ENCODE measurements at places on chromosomes 3 and 15. TPM values are rescaled to one million over a fixed set of nuclear protein-coding genes. Genes with fewer than 3 reads are reported as not detected.
A peak's percentile ranks its signal among the peaks of the same experiment; 100 is the strongest.

DNA sequence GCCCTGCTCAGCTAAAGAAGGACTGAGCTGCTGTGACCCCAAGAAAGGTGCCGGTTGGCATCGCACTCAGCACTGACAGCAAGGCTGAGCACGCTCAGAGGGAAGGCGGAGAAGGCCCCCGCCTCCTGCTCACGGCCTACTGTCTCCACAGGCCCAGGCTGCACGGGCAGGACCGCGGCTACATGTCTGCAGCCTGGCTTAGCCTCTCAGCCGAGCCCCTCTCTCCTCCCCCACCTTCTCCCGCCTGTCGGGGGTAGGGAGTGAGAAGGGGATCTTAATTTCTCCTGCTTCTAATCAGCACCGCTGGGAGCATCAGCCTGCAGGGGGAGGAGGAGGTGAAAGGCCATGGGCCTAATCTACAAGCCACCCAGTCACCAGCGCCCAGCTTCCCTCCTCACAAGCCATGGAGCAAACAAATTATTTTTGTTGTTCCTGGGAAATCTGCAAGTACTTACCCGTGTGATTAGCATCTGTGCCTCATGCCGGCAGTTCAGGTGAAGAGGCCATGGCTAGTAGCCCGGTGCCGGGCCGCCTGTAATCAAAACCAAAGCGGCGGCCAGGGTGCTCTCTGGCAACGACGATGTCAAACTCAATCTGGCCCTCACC lies 68.1 kb downstream of the EPHB3 start:
- no peak overlapping the region for H3K27ac ChIP-seq
- H3K36me3 ChIP-seq: peaks cover 4% of the 10 kb centered on the region
- H3K4me3 ChIP-seq: no peak overlapping the region
- peaks cover 14% of the 10 kb centered on the region for H3K4me1 ChIP-seq
- no peak for DNase-seq

- peak overlapping the region; percentile 99 for H3K27ac ChIP-seq
- no peaks in the 10 kb centered on the region for H3K27me3 ChIP-seq
- peaks cover 53% of the 10 kb centered on the region for H3K4me1 ChIP-seq
- H3K36me3 ChIP-seq: no peaks in the 10 kb centered on the region
- DNase-seq: no peak
- no peak overlapping the region for H3K4me3 ChIP-seq
These were observed 112.7 kb downstream of the KLF13 start for GRCh38 chr15:31439328-31439727.

GRCh38 chr3:125280668-125281361 lies 68.3 kb upstream of the SLC12A8 start:
- peaks cover 11% of the 10 kb centered on the region for H3K36me3 ChIP-seq
- H3K27me3 ChIP-seq: no peaks in the 10 kb centered on the region
- peaks cover 11% of the 10 kb centered on the region for H3K4me1 ChIP-seq
- no peak overlapping the region for H3K4me3 ChIP-seq
- DNase-seq: no peak

BNC1 gene
- not detected for total RNA-seq

- H3K36me3 ChIP-seq: peaks cover 7% of the 10 kb centered on the region
- peak; percentile 62 for DNase-seq
- H3K27me3 ChIP-seq: peaks cover 41% of the 10 kb centered on the region
- peaks cover 6% of the 10 kb centered on the region for H3K4me1 ChIP-seq
- peak overlapping the region; percentile 69 for H3K4me3 ChIP-seq
These were observed 88.3 kb downstream of the TMEM266 start for GRCh38 chr15:76147906-76148570.

DNA sequence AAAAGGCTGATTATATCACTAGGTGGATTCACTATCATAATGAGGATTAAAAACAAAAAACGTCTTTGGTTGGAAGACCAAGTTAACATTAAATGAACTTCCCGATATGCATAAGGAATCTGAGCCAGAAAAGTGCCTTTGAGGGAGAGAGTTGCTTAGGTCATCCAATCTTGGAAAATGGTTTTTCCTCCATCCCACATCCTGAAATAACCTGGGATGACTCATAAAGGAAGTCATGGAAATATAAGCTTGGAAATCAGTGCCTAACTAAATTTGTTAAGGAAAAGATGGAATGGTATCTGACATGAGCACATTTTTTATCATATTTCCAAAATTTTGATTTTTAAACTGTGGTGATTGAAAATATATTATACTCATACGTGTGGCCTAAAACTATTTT lies 66.0 kb downstream of the KBTBD8 start:
- H3K27me3 ChIP-seq: peaks cover 3% of the 10 kb centered on the region
- no peaks in the 10 kb centered on the region for H3K36me3 ChIP-seq
- no peak for DNase-seq
- no peak overlapping the region for H3K27ac ChIP-seq
- no peaks in the 10 kb centered on the region for H3K4me1 ChIP-seq

DNA sequence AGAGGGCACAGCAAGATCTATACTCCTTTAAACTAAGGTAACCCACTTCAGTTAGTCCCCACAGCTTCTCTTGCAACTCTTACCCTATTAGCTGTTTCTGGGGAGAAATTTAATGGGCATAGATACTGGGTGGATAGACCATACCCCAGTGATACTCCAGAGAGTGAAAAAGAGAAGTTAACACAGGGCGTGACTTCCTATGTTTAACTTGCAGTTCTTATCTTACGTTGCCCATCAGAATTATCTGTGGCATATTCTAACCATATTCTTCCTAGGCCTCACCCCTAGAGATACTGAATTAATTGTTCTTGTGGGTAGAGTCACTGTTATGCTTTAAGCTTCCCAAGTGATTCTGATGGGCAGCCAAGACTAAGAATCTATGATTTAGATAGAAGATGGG lies 485.4 kb upstream of the TPRG1 start:
- no peak for DNase-seq
- no peak overlapping the region for H3K4me3 ChIP-seq
- peaks cover 7% of the 10 kb centered on the region for H3K36me3 ChIP-seq
- no peaks in the 10 kb centered on the region for H3K27me3 ChIP-seq

GRCh38 chr3:59749291-59749690 lies 699.5 kb upstream of the CFAP20DC start:
- H3K27me3 ChIP-seq: no peaks in the 10 kb centered on the region
- no peak overlapping the region for H3K4me3 ChIP-seq
- peaks cover 3% of the 10 kb centered on the region for H3K4me1 ChIP-seq
- no peak overlapping the region for H3K27ac ChIP-seq

DNA sequence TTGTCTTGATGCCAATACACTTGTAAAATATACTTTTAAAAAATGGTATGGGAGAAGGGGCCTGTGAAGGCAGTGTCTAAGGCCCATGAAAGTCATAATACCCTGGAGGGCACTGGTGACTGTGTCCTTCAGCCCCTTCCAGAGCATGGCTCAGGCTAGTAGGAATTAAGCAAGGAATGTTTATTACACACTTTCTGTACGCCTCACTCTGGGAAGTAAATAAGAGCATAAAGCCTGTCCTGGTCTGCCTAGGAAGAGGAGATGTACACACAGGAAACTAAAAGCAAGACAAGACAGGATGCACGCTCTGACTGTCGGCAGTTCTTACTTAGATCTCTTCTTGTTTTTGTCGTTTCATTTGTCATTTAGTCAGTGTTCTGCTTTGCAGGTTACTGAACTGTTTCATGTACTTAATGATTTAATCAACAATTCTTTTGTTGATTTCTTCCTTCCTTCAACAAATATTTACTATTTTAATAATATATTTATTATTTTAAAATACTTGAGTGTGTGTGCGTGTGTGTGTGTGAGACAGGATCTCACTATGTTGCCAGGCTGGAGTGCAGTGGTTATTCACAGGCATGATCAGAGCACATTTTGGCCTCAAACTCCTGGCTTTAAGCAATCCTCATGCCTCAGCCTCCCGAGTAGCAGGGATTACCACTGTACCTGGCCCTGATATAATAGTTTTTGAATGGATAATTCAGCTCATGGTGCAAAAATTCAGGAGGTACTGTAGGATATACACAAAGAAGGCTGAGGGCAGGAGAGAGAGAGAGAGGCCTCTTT lies 9.0 kb upstream of the SMAD6 start:
- H3K27me3 ChIP-seq: peaks cover 15% of the 10 kb centered on the region
- DNase-seq: no peak
- H3K36me3 ChIP-seq: peaks cover 2% of the 10 kb centered on the region
- no peak overlapping the region for H3K4me3 ChIP-seq

TRIM59 gene
- 15.2 TPM for total RNA-seq

SCAMP5 gene
- total RNA-seq: 3.9 TPM

GRCh38 chr15:94059013-94059587 lies 172.3 kb upstream of the MCTP2 start:
- peaks cover 3% of the 10 kb centered on the region for H3K36me3 ChIP-seq
- peaks cover 30% of the 10 kb centered on the region for H3K27me3 ChIP-seq
- H3K4me3 ChIP-seq: no peak overlapping the region
- no peak for DNase-seq
- H3K27ac ChIP-seq: no peak overlapping the region
- no peaks in the 10 kb centered on the region for H3K4me1 ChIP-seq

DNA sequence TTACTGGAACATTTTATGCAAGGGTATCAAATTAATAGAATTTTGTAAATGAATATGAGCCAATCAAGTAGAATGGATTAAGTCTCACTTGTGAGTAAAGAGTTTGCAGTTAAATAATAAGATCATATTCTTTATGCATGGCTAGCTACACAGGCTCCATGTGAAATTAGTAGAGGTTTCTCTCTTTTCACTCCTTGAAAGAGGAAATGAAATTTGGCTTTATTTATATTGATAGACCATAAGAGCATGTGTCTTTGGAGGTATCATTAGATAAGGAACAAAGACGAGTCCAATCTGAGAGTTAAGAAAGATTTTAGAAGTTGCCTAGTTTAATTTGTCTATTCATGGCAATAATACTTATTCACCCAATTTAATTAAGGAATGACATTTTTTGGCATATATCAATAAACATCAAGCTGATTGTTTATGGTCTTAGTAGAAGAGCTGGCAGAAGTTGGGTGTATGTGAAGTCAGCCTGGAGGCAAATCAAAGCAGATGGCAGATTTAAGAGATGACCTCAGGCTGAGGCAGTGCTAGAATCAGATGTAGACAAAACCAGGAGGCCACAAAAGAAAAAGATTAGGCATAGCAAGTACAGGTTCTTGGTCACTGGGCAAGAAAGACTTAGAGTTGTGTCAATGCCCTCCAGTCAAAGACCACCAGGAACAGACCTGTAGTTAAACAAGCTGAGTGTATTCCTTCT lies 406.5 kb upstream of the ARHGEF26 start:
- no peaks in the 10 kb centered on the region for H3K4me1 ChIP-seq
- no peak overlapping the region for H3K4me3 ChIP-seq
- H3K27ac ChIP-seq: no peak overlapping the region
- H3K36me3 ChIP-seq: peaks cover 2% of the 10 kb centered on the region

DNA sequence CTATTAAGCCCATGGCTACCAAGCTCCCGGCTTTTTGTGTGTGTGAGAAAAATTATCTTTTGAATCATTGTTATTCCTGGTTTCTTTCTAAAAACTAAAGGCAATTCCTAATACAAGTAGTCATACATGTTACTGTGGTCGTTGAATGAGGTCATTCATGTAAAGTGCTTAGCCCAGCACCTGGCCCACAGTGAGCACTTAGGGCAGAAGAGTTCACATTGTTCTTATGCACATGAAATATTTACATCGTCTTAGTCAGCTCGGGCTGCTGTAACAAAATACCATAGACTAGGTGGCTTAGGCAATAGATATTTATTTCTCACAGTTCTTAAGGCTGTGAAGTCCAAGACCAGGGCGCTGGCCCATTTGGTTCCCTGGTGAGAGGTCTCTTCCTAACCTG lies 216.1 kb downstream of the SHQ1 start:
- no peak for DNase-seq
- H3K27ac ChIP-seq: no peak overlapping the region
- H3K27me3 ChIP-seq: no peaks in the 10 kb centered on the region
- H3K4me3 ChIP-seq: no peak overlapping the region

DNA sequence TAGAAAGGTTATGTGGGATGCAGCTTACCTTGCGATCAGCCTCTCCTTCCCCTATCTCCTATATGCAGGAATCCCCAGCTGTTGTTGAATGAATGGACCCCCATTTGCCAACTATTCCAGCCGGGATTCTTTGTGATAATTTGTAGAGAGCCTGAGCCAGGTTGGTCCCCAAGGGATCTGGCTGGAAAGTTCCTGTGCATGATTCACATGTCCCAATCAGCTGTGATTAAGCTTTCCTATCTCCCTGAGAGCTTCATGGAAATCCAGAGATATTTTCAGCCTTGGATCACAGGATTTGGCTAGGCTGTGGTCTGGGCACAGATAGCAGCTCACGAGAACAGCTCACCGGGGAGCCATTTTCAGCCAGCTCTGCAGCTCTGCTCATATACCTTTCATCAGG lies 76.7 kb downstream of the ARNT2 start:
- H3K27me3 ChIP-seq: peaks cover 24% of the 10 kb centered on the region
- no peaks in the 10 kb centered on the region for H3K4me1 ChIP-seq
- DNase-seq: no peak

DNA sequence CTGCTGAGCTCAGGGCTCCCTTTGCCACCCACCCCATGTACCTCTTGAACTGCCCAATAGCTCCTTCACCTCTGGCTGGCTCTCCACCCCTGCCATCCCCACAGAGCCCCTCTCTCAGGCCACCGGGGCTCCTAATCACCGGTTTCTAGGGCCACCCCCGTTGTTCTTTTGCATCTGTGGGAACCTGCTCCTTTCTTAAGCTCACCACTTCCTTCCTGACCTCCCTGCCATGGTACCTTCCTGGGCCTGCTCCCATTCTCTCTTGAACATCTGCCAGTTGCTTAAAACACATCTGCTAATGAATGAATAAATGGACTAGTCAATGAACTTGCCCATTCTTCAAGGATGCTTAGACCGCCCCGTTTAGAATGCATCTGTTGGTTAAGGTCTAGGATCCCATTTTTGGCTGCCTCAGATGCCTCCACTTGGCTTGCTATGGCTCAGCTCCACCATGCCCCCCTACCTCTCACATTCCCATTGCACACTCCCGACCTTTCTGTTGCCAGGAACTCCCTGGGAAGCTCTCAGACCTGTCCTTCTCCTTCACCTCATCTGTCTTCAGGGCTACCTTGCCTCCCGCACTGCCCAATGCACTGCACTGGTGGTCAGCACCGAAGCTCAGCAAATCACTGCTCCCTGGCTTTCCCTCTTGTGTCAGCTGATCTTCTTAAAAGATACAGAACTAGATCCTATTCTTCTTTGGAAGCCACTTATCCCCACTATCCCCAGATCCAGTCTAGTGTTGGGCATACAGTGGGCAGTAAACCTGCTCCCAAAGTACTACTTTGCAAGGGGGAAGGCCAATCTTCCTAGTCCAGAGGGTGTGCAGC lies 9.1 kb downstream of the AMOTL2 start:
- peak overlapping the region; percentile 84 for H3K27ac ChIP-seq
- H3K36me3 ChIP-seq: no peaks in the 10 kb centered on the region
- no peaks in the 10 kb centered on the region for H3K27me3 ChIP-seq
- peaks cover 22% of the 10 kb centered on the region for H3K4me1 ChIP-seq
- H3K4me3 ChIP-seq: peak overlapping the region; percentile 95

DNA sequence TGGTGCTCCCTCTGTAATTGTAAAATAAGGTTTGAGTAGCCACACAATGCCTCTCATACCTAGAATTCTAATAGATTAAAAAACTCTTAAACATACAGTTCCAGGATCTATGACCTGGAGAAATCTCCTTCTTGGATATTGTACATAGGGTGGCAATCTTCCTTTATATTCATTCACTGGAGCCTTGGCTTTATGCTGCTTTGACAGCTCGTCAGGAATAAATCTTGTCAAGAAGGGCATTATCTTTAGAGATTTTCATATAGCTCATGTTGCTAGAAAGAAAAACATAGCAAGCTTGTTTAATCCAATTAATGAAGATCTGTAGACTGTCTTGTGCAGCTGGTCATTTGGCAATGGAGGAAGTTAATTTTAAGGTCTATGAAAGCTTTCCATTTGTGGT lies 131.1 kb downstream of the PYDC2 start:
- no peak for DNase-seq
- H3K27ac ChIP-seq: no peak overlapping the region
- H3K4me3 ChIP-seq: no peak overlapping the region
- H3K4me1 ChIP-seq: no peaks in the 10 kb centered on the region
- H3K27me3 ChIP-seq: no peaks in the 10 kb centered on the region
